BJ (cell line): ENCODE measurements at places on chromosomes 3 and 15. TPM values are rescaled to one million over a fixed set of nuclear protein-coding genes. Genes with fewer than 3 reads are reported as not detected.

DNA sequence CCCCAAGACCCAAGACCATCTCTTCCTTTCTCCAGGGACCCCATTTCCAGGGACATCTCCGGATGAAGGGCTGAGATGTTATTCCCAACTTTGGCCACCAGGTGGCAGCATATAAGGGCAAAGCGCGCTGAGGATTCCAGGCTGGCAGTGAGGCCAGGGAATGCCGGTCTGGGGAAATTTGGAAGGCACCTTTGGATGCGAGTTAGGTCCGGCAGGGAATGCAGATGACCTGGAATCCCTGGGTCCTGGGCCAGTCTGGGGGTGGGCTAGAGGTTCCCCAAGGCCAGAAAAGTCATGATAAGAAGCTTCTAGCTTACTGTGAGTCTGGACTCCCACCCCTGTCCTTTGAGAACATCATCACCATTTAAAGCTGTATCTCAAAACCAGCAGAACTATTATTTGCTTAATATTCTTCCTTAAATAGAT lies 1.6 kb upstream of the CHST13 start:
- DNase-seq: no peak

GRCh38 chr3:160748787-160749186 lies 7.2 kb upstream of the PPM1L start:
- DNase-seq: no peak

DNA sequence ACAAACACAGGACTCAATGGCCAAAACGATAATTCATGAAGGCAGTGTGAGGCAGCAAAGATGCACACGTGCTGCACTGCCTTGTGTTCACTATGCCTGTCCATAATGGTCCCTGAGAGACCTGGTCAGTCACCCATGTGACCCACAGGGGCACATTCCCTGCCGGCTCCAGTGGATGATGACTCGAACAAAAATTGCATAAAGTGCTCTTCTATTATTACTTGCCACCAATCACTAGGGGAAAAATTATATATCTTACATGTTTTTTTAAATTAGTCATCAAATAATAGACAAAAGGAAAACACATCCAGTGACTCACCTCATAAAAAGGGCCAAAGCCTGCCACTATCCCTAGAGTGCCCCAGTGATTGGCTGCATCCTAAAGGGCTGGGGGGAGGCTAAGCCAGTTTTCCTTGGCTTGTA lies 47.5 kb downstream of the UBP1 start:
- peak; percentile 88 for DNase-seq

DNA sequence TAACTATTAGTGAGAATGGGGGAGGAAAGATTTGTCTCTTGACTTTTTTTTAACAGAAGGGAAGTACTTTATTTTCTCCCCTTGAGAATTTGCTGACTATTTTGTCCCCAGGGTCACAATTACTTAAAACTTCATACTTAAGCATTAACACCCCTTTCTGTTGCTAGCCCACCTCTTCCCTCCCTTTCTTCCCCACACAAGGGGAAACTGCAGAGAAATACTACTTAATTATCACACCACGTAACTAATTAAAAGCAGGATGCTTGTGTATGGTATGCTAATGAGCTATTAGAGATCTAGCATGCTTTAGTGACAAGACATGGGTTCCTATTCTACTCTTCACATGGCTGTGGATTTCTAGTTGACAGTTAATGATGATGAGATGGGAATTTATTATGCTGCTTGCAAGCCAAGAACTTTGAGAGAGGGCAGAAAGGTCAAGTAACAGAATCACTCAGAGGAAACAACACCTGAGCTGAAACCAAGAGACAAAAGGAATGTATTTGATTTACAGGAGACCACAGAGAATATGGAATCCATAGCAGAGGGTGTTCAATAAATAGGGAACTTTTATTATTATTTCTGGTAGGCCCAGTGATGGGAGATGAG lies 179.2 kb downstream of the LSAMP start:
- DNase-seq: no peak

- DNase-seq: no peak
Observed at GRCh38 chr15:66896611-66897010, 168.8 kb upstream of the SMAD3 start.

DNA sequence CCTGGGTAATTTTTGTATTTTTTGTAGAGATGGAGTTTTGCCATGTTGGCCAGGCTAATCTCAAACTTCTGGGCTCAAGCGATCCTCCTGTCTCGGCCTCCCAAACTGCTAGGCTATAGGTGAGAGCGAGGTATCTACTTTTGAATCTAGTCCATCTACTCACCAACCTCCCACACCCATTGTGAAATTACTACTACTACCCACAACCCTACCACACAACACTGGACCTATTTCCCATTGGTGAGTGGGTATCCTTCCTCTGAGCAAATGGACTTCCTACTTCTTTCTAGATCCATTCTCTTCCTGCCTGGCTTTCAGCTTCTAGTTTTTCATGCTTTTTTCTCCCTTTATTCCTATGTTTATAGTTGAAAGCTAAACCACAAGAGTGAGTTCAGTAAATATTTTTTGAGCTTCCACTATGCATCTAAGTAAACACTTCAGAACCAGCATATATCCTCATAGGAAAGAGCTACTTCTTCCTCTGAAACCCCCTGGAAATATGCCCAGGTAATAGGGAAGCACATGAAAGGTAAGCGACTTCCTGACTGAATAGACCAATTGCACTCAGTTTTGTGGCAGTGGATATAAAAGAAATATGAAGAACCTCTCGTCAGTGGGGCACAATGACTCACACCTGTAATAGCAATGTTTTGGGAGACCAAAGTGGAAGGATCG lies 39.1 kb downstream of the MYO1E start:
- DNase-seq: no peak

DNA sequence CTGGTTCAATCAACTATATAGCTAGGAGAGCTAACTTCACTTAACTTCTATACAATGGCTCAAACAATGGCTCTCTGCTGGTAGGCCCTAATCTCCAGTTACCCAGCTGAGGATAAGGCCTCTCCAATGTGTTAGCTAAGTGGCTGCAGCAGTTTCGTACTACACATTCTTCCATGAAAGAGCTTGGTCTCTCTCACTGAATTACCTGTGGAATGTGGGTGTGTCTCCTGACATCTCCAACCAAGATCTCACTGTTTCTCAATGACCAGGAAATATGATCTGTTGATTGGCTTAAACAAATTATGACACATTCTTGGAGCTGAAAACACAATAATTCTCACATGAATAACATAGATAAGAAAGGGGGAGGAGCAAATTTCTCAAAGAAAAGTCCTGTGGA lies 169.8 kb upstream of the ROBO1 start:
- no peak for DNase-seq

GRCh38 chr3:171088496-171088895 lies 62.0 kb upstream of the SLC2A2 start:
- DNase-seq: no peak

- peak; percentile 94 for DNase-seq
Observed at GRCh38 chr15:62896969-62897486, 145.5 kb upstream of the TPM1 start.

GRCh38 chr15:48395521-48396011 lies 64.3 kb downstream of the DUT start:
- DNase-seq: peak; percentile 85

GRCh38 chr3:4687167-4687566 lies 194.0 kb downstream of the ITPR1 start:
- DNase-seq: no peak

GRCh38 chr3:53547327-53547726 lies 52.9 kb downstream of the CACNA1D start:
- no peak for DNase-seq

DNA sequence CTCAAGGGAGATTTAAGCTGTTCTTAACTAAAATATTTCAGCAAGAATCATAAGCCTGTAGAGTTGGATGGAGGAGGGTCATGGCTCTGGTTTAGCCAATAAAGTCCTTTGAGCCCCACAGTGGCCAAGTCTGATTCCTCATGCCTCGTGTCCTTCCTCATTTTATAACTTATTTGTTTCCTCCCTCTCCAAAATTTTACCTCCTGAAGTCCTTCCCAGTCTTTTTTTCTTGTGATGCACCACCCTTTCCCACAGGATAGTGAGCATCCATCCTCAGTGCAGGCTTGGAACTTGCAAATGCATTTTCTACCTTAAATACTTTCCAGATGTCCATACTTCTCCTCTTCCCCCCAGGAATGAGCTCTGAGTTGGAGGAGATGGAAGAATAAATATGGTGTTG lies 162.7 kb upstream of the AGTR1 start:
- no peak for DNase-seq

DNA sequence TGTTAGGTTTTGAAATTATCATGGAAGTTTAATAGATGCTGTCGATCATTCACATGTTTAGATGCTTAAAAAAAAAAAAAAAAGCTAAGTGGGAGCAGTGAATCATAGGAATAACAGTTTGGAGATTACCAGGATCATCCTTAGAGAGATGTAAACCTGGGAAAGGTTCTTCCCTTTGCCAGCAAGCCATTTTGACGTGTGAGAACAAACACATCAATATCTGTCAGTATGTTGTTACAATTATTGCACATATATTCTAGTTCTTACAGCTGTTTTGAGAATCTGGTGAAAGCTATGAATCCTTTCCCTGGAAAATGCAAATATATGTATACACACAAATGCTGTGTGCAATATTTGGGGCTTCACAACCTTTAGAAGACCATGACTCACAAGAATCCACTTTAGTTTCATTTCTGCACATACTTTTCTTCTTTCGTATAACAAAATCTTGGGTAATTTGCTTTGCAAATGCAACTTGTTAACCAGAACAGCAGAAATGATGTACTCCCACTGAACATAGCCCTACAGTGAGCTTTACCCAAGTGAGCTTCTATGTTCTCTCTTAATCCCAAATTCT lies 12.0 kb downstream of the NFKBIZ start:
- DNase-seq: no peak

- DNase-seq: no peak
Observed at GRCh38 chr3:126852511-126852910, 130.4 kb upstream of the PLXNA1 start.

DNA sequence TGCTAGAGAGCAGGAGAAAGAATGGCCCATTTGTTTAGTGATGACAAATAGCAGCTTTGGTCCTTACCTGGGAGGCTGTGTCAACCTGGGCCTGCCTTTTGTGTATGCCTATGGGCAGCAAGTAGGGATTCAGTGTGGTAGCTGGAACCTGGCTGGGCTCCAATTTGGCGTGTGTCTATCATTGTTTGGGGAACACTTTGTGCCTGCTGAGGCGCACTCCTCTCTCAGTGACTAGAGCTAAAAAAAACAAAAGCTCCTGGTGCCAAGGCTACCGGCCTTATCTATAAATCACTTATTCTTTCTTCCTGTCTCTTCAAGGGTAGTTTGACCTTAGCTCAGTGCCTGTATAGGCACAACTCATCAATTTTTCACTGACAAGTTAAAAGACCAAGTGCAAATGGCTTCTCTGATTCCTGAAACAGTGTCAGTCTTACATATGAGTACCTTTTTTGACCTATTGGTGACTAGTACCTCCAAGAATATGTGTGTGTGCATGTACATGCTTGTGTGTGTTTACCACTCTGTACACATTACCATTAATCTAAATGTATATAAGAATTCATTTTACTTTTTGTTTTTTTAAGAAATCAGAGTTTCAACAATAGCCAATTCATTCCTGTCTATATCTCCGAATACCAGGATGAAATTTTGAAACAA lies 54.6 kb downstream of the GMNC start:
- no peak for DNase-seq

DNA sequence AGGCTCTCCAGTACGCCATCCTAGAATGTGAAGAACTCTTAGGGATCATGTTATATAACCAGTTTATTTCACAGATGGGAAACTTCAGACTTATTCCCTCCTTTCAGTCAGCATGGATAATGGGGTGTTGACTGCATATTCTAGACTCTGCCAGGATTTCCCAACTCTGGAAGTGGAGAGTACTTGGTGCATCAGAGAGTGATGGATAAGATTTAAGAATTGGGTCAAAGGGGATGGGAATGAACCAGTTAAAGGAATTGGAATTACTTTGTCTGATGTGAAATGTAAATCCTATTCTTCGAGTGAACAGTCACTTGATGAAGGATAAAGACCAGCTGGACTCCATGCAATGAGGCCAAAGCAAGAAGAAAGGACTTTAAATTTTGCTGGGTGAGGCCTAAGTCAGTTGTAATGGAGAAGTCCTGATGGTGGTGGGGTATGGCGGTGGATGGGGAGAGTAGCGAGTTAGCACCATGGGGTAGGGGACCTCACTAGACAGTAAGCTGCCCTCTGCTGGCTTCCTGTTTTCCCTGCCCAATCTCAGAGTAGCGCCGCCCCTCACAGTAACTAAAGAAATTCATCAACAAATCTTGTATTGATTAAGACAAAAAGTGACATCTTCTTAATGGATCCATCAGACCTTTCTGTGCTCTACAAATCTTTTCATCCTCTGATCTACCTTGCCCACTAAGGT lies 7.3 kb upstream of the CACNA1D start:
- DNase-seq: no peak

GRCh38 chr15:89860431-89860830 lies 33.4 kb downstream of the AP3S2 start:
- no peak for DNase-seq

DNA sequence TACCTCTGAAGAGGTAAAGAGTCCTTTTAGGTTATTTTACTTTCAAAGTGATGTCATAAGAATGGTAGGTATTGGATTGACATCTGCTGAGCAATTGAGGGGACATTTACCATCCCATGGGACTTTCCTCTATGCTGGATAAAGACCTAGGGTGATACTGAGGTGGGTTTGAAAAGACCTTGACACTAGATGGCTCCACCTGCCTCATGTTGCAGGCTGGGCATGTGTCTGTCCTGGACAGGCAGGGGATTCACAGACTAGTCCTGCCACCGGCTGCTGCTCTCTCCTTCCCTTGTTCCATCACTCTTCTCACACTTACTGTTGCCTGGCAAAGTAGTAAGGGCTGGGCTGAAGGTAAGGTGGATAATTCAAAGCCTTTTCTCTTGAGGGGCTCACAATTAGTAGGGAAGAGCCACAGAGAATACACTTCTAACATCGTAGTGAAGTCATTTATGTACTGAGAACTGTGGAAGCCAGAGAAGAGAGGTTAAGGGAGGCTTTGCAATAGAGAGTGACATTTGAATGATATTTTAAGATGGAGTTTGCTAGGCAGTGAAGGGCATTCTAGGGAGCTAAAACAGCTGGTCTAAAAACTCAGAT lies 27.7 kb downstream of the TRAK1 start:
- no peak for DNase-seq

- DNase-seq: no peak
Observed at GRCh38 chr3:19107719-19108118, 40.6 kb upstream of the KCNH8 start.

The GOLGA6L26 gene
- polyA plus RNA-seq: not detected in 2 replicates

The ACAP2 gene
- 12.5 and 28.7 TPM in 2 replicates for polyA plus RNA-seq

The ZMYND10 gene
- polyA plus RNA-seq: 0.65 and 1.3 TPM in 2 replicates

The DAZL gene
- polyA plus RNA-seq: not detected in 2 replicates

The DMXL2 gene
- polyA plus RNA-seq: 3.8 and 9.1 TPM in 2 replicates

The PPP1R14D gene
- polyA plus RNA-seq: not detected in 2 replicates

The MYL3 gene
- polyA plus RNA-seq: 0.97 and 1.0 TPM in 2 replicates
